Endothelial cell of umbilical vein (primary cell): ENCODE measurements at places on chromosomes 3 and 15. TPM values are rescaled to one million over a fixed set of nuclear protein-coding genes. Genes with fewer than 3 reads are reported as not detected.

DNA sequence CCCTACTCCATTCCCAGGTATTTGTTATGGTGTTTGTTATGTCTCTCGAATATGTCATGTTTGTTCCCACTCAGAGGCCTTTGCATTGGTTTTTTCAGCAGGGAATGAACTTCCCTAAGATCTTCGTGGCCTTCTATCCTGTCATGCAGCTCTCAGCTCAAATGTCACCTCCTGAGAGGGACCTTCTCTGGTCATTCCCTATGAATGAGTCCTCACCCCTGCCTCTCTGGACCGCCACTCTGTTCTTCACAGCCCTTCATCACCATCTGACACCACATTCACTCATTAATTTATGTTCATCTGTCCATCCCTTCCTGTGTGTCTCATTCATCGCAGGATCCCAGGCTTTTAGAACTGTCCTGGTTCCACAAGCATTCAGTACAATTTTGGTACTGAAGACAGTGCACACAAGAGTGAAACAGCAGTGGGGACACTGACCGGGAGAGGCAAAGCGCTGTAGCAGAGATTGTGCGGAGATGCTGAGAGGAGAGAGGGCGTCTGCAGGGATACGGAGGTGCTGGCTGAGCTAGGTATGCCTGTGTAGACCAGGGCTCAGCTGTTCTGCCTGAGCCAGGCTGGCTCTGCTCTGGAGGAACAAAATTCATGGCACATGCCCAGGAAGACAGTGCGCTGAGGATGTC is 132.3 kb downstream of the CHCHD6 start:
- no peak for DNase-seq

- no peak for DNase-seq
Measured at GRCh38 chr15:81777546-81777945, 268.3 kb downstream of the MEX3B start.

DNA sequence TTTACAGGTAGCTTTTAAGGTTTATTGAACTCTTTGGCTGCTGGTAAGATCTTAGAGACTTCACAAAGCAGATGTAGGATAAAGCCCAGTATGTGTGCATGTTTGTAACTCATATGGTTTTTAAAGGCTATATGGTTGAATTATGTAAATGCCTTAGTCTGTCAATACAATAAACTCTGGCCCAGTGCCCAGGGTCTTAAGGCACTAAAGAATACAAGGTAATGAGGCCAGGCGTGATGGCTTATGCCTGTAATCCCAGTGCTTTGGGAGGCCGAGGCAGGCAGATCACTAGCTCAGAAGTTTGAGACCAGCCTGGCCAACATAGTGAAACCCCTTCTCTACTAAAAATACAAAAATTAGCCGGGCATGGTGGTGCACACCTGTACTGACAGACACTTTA is 170.3 kb upstream of the CGNL1 start:
- no peak for DNase-seq

DNA sequence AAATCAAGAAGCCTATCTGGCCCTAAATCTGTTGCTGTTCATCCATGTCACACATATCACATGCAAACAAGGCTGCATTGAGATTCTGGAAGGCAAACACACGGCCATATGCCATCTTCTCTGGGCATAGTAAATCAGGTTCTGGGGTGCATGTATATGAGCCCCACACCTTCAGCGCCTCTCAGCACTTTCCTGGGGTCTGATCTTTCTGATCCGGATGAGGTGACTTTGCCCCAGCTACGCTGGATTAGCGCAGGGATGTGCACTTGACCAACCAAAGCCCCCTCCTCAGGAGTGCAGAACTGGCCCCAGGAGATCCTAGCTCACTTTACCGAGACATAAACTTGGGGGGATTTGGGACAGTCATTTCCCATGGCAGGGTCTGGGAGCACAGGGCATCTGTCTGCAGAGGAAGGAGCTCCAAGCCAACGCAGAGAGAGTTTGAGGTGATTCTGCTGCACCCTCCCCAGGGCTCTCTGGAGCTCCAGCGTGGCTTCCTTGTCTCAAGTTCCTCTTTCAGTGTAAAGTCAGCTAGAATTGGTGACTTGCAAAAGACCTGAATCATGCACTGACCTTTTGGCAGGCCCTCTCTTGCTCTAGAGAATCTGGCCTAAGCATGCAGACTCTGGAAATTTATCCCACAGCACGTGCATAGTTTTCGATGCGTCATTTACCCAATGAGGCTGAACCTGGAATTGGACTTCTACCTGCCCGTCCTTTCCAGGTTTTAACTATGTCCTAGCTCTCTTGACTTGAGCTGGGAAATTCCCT is 63.5 kb upstream of the KLF13 start:
- no peak for DNase-seq

DNA sequence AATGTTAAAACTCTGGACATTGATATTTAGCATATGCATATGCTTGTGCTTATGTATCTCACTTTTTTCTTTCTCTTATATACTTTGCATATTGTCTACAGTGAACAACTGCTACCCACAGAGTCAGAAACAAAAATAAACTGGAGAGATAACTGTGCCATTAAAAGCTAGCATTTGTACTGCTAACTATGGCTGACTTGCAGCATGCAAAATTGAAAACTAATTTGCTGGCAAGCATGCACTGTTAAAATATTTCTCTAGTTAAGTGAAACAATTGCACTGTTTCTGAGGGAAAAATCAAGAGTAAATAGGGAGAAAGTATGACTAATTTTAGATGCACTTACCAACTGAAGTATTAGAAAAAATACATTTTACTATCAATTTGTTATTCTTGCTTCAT is 177.8 kb downstream of the CBLB start:
- DNase-seq = no peak

GOLGA8T gene
- 0.04 TPM in 1 of 2 replicates, not detected in the other for polyA plus RNA-seq
